ENCODE measurements at places on chromosomes 13 and 19.

GRCh38 chr13:110138010-110138699 lies 168.8 kb downstream of the COL4A1 start:
- peak; percentile 52 for DNase-seq

DNA sequence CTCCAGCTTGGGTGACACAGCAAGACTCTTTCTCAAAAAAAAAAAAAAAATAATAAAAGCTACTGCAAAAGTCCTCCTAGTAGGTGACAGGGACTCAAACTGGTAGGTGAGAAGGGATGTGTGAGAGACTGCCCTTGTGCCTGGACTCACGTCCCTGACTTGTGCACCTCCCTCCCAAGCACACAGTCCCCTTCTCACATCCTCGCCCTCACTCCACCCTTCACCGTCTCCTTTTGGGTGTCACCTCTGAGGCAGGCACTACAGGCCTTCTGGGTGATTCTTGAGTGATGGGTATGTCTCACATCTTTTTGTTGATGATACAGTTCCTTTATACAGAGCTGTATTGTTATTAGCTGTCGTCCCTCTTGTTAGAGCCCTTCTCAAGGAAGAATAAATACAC lies 170.5 kb downstream of the TM9SF2 start:
- DNase-seq, result no peak

GRCh38 chr19:56727677-56728076 lies 56.1 kb upstream of the ZNF835 start:
- DNase-seq, result no peak

DNA sequence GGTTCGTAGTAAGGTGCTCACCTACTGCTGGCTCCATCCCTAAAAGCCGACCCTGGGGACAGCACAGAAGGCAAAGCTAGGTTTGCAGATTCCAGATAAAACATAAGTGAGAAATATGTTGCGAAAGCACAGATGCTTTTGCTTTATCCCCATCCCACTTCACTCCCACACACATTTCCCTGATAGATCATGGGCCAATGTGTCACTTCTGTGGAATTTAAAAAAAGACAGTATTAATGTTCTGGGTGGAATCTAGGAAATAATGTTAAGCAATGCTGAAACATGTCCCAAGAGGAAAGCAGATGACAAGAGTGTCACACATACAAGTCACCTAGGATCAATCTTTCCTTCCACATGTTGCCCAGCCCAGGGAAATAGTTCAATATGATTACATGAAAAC lies 661.0 kb upstream of the MIR17HG start:
- no peak for DNase-seq

GRCh38 chr19:39497701-39497995 lies 1.1 kb upstream of the DLL3 start:
- no peak for DNase-seq

DNA sequence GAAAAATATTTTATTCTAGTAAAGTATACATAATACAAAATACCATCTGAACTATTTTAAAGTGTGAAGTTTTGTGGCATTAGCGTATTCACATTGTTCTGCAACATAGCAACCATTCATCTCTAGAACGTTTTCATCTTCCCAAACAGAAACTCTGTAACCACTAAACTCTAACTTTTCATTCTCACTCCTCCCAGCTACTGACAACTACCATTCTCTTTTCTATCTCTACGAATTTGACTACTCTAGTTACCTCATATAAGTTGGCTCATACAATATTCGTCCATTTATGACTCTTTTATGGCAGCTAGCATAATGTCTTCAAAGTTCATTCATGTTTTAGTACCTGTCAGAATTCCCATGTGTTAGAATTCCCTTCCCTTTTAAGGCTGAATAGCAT lies 150.5 kb upstream of the MIR17HG start:
- DNase-seq, result no peak

- no peak for DNase-seq
Measured at GRCh38 chr13:24050292-24050711, 110.2 kb upstream of the SPATA13 start.

DNA sequence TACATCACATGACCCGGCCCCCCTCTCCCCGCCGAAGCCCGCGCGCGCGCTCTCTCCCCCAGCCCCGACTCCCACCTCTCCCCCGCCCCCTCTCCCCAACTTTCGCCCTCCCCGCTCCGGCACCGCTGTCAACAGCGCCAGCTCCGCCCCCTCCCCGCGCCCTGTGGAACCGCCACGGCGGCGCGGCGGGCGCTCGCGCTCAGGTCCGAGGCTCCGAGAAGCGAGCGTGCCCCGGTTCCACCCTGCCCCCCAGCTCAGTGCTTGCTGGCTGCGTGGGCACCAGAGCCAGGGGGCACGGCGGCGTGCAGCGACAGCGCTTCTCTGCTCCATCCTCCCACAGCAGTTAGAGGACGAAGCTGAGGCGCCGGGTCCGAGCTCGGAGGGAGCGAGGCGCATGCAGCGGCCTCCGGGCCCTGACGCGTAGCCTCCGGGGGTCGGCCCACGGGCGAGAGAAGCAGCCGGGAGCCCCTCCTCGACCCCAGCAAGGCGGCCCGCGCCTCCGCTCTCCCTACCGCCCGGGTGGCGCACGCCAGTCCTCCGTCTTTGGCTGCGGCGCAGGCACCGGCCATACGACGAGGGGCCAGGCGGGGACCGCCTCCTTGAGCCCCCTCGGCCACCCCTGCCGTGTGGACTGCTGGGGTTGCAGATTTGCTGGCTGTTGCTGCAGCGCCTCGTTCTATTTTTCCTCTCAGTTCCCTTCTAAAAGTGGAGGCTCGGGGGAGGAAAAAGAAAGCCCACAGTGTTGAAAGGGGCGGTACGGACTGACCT lies 109.5 kb downstream of the KCNRG start:
- peak; percentile 92 for DNase-seq

GRCh38 chr13:79404361-79404760 lies 1.7 kb downstream of the RBM26 start:
- no peak for DNase-seq

DNA sequence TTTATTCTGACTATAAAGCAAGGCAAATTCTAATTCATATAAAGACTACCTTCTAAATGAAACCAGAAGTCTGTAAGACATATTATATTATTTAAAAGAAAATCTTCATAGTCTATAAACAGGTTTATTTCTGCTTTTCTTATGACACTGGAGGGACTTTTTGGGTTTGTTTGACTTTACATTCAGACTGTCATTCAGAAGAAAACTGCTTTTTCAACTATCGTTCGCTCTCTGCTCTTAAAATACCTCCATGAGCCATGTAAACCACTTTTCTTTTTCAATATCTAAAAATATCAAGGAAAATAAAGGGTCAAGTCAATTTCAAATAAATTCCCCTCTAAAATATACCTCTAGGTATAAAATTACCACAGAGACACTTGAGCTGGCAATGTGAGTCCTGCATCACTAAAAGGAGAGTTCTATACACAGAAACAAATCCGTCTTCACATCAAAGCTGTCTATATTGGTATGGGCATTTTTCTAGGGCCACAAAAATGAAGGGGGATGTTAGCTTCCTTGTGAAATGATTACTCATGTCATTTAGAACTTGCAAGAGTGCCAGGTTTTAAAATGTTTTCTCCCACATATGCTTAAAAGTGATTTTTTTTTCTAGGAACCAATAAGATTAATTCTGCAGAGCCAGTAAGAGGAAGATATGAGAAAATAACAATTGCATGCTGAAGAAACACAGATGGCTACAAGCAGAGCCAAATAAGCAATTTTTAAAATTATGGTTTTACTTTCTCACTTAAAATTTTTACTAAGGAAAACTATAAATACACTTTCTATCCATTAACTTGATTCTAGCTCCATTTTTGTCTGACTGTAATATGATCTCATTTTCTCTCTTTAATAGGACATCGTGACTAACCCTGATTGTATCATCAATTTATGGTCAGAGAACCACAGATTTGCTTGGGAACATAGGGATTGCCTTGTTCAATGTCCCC lies 181.8 kb downstream of the TBC1D4 start:
- DNase-seq, result no peak

GRCh38 chr13:62613819-62614218 lies 1198.2 kb upstream of the PCDH20 start:
- no peak for DNase-seq

DNA sequence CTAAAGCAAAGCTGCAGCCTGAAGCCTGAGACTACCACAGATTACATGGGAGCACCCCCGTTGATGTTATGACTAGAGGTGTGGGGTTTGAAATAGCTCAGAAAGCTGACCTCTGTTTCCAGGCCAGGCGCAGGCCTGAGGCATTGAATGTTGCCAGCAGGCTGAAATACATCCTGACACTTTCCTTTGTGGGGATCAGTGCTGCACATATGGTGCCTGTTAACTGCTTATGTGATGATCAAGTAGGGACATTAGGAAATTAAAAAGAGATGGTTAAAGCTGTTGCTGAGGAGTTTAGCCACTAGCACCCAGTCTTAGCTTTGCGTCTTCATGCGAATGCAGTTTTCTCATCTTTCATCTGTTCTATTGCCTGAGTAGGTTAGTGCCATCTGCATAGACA lies 83.2 kb downstream of the CCNA1 start:
- no peak for DNase-seq

- no peak for DNase-seq
Measured at GRCh38 chr13:68944272-68944671, 1163.4 kb upstream of the ATXN8OS start.

GRCh38 chr13:79673310-79673992 lies 192.5 kb downstream of the NDFIP2 start:
- DNase-seq, result no peak

Measured in thoracic aorta (tissue), 2 donors.